ENCODE measurements at places on chromosomes 2 and 18. TPM values are rescaled to one million over a fixed set of nuclear protein-coding genes. Genes with fewer than 3 reads are reported as not detected.

SP5 gene
- 0.26 TPM for total RNA-seq

SKA1 gene
- not detected for total RNA-seq

SS18 gene
- 69.9 TPM for total RNA-seq

LOXHD1 gene
- total RNA-seq, result 2.3 TPM

FAM228A gene
- 3.2 TPM for total RNA-seq

DNA sequence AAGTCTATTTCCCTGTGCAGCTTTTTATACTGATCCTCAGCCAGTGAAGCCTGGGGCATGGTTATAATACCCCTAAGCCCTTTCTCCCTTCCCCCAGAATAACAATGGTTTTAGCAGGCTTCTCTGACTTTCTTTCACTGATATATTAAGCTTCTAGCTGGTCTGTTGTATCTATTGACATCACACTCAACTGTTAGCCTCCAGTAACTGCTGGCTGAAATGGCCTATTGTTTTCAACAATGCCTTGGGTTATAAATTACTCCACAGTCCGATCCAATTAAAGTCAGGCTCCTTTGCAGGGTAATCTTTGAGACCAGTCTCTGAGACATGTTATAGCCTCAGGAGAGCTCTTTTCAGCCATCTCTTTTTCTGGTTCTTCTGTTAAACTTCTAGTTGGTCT, 2.9 kb upstream of the SLC9A4 start:
- DNase-seq, result no peak

DNA sequence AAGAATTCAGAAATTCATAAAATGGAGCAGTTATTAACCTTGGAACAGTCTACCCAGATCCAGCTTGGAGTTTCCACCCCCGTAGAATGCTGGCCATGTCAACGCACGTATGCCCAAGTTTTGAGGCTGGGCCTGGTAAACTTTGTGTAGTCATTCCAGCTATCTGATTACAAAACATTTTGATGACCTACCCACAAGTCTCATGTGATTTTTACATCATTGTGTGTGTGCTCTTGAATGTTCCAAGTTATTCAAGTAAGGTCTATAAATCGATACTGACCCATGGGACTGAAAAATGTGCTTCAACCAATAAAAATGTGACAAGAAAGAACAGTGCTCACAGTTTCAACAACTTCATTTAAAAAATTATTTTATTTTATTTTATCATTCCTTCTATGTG, 32.5 kb upstream of the ICOS start:
- DNase-seq, result no peak

DNA sequence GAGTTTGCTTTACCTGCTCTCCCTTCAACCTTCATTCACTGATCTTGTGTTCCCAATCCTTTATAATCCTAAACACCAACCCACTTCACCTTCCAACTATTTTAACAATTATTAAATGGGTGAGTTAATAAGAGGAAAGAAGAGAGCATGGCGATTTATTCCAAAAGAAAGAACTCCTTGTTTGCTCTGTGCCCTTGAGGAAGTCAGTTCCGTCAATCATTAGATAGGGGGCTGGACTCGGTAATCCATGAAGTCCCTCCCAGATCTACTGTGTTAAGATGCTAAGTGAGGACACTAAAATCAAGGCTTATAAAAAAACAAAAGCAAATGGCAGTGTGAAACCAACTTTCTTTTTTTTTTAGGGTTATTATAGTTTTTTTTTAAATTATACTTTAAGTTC, 589.9 kb downstream of the XIRP2 start:
- no peak for DNase-seq

DNA sequence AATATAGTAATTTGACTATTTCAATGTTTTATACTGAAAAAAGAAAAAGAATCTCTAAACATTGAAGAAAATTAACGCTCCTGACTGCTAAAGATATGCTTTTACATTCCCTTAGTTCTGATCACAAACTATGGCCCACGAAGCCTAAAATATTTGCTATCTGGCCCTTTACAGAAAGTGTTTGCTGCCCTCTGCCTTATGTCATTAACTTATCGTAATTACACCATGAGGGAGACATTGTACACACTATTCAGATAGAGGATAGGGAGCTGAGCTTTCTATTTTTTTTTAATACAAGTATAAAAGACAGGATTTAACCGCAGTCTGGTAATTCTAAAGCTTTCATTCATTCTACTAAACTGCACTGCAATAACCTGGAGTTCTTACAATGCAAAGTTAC, 393.1 kb upstream of the DCC start:
- DNase-seq, result no peak

- DNase-seq, result no peak
These were observed 5.1 kb downstream of the NEDD4L start for GRCh38 chr18:58049000-58049688.

- DNase-seq, result no peak
These were observed 44.5 kb upstream of the ACVR2A start for GRCh38 chr2:147800316-147800715.

- no peak for DNase-seq
These were observed 30.7 kb upstream of the ERCC3 start for GRCh38 chr2:127324635-127325034.

GRCh38 chr2:111679202-111679601, 204.8 kb downstream of the ANAPC1 start:
- no peak for DNase-seq

DNA sequence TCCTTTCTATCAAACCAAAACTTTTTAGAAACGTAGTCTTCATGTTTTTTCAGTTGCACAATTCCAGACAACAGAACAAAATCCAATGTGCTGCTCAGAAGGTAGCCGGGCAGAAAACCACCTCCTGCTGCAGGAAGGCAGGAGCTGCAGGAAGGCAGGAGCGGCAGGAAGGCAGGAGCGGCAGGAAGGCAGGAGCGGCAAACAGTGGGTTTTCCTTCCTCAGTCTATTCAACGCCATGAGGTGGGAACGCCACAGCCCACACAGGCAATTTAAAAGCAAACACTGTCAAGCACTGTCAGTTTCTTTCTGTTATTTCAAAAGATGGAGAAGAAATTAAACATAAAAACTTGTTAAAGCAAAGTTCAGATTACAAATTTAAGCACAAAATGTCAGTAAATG, 601.2 kb upstream of the SALL3 start:
- no peak for DNase-seq

DNA sequence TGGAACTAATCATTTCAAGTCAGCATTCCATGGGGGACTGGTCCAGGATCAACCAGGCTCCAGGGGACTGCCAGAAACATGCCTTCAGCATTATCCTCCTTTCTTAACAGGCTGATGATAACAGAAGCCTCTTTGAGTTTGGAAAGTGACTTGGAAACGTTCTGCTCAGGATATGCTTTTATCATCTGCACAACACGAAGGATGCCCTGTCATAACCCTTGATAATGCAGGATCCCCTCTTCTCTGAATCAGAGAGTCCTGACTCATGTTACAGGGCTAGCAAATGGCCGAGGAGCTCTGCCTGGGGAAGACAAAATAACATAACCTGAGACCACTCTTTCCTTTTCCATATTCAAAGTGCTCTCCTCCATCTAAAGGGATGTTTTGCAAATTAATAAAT, 6.7 kb downstream of the SCYGR3 start:
- no peak for DNase-seq

DNA sequence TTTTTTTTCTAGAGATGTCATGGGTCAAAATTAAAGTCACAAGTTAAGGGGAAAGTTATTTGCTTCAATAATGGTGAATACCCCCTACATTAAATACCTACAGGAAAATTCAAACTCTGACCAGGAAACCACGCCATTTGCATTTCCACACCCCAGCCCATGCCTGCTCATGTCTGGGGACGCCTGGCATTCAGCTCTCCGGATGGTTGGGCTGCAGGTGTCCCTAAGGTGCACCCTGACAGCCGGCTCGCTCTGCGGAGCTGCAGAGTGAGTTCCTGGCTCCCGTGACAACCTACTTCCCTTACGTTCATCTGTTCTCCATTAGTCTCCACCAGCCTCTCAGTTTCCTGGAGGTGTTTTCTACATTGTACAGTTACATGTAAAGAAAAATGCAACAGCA, 122.7 kb upstream of the RIOK3 start:
- no peak for DNase-seq

DNA sequence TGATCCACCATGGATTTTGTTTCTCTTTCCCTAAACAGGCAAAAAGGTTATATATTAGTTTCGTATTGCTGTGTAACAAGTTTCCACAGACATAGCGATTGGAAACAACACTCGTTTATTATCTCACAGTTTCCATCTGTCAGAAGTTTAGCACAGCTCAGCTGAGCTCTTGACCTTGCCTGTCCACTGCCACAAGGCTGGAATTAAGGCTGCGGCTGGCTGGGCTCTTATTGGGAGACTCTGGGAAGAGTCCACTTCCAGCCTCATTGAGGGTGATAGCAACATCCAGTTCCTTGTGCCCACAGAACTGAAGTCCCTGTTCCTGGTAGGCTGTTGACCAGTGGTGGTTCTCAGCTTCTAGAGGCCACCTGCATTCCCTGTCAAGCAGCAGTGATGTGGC, 120.4 kb downstream of the TPGS2 start:
- no peak for DNase-seq

- no peak for DNase-seq
These were observed 1067.4 kb downstream of the CNTNAP5 start for GRCh38 chr2:125092276-125093009.

GRCh38 chr2:232537499-232537898, 2.0 kb upstream of the CHRNG start:
- peak; percentile 65 for DNase-seq

DNA sequence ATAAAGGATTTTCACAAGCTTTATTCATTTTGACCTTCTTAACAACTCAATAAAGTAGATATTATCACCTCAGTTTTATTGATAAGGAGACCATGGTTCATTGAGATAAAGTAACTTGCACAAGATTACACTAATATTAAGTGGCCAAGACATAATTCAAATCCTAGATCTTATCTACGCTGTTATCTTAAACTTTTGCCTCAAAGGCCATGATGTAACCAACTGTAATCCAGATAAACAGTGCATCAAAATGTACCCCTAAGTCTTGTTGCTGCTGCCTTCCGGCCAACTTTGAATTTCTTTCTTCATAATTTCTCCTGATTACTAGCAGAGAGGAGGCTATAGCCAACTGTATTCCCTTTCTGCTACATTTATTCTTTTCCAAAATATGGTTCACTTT, 1094.8 kb upstream of the PIK3C3 start:
- no peak for DNase-seq

DNA sequence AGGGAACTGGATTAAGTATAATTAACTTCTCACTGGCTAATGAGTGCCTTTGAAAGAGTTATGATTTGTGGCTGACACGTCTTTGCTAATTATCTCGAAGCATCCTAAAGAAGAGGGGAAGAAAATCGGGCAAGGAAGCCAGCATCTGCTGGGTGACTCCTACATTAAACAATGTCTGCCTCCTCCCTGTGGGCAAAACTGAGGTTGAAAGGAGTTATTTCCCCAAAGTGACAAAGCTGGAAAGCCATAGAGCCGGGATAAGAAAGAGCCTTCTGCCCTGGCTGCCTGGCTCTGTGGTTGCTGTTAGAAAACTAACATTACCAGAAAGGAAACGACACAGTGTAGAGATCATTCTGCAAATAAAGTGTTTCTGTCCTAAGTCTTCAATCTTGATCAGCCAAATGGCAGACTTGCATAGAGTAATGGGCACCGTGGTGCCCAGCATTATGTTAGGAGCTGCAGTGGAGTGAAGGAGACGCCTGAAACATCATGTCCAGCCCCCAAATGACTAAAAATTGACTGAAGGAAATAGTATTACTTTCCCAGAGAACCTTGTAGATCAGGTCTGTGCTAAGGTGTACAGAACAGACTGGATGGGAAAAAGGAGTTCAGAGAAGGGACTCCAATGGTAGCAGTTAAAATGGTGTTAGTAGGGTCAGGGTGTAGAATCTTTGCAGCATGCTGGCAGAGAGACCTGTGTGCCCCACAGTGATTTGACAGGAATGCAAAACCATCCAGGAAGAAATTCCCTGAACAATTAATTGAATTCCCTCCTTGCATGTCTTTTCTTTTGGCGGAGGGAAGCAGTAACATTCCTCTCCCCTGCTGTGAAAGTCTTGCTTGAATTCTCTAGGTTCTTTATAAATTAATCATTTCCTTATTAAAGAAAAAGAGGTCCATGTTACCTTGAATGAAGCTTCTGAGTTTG, 44.4 kb downstream of the ALPK2 start:
- no peak for DNase-seq

DNA sequence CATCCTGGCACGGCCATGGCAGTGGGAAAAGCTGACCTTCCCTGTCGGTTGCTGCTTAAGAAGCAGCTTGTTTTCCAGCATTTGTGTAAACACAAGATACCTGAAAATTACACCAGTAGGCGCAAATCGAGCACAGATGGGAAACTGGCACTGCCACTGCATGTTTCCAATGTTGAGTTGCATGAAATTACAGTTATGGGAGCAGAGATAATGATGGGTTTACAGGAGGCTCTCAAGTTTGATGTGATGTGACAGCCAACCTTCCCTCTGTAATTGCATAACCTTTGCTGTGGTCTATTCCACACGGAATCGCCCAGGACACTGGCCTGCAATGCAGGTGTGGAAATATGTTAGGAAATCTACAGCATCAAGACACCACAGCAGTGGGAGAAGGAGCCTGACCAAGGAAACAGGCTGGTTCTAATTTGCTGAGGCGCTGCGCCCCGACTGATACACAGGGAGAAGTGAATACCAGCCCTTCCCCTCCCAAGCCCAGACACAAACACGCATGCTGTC, 17.4 kb downstream of the GPR45 start:
- DNase-seq, result no peak

DNA sequence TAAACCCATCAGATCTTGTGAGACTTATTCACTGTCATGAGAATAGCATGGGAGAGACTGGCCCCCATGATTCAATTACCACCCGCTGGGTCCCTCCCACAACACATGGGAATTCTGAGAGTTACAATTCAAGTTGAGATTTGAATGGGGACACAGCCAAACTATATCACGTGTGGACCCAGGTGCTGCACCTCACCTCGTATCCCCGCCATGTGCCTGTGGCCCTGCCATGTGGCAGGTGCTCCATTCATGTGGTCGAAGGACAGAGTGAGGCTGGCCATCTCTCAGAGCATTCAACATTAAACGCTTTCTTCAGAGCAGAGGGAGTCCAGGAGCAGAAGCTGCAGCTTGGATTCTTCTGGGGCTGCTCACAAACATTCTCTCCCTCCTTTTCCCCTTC, 32.3 kb downstream of the MROH2A start:
- no peak for DNase-seq

DNA sequence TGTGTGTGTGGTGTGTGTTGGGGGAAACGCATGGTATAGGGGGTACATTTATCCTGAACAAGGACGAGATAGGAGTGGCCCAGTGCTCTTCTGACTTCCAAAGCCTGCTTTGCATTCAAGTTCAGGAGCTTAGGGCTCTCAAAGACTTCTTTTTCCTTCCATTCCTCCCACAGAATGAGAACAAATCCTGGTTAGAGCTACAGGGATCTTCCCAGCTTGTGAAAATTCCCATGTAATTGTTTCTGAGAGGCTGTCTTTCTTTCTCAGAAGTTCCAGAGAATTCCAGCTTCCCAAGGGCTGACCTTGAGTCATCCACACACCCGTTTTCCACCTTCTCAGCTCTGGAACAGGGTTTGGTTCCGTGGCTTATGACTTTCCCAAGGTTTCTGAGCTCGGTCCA, 38.9 kb downstream of the FASTKD2 start:
- no peak for DNase-seq
